ENCODE measurements at places on chromosomes 1 and 21. TPM values are rescaled to one million over a fixed set of nuclear protein-coding genes. Genes with fewer than 3 reads are reported as not detected.

Gene BCL2L15
- not detected for total RNA-seq

Gene SLAMF7
- total RNA-seq, result not detected

Gene LCE1B
- total RNA-seq, result not detected

Gene OR2T35
- not detected for total RNA-seq

Gene PKP1
- not detected for total RNA-seq

Gene FTCD
- not detected for total RNA-seq

Gene S100A5
- not detected for total RNA-seq

Gene TEX38
- not detected for total RNA-seq

Gene CGN
- total RNA-seq, result not detected

Gene MIER1
- total RNA-seq, result 21.6 TPM

Gene DYNLT5
- total RNA-seq, result 6.1 TPM

Gene CA6
- total RNA-seq, result not detected

Gene DUSP10
- 10.1 TPM for total RNA-seq

Gene FAM163A
- not detected for total RNA-seq

Gene USH2A
- total RNA-seq, result not detected

Gene F3
- 26.9 TPM for total RNA-seq

Gene CRTC2
- total RNA-seq, result 10.4 TPM

Gene CD1C
- total RNA-seq, result not detected

Gene SLC6A9
- 5.5 TPM for total RNA-seq

Gene PFDN2
- 36.3 TPM for total RNA-seq

Gene G0S2
- 76.7 TPM for total RNA-seq

Gene OR2AK2
- total RNA-seq, result not detected

Gene NEXN
- total RNA-seq, result 2.9 TPM

Gene INSRR
- total RNA-seq, result not detected

Gene CR1L
- not detected for total RNA-seq

Gene ACTL8
- not detected for total RNA-seq

Gene JTB
- total RNA-seq, result 204 TPM

Gene LRRC3
- total RNA-seq, result 0.29 TPM

Gene CCDC30
- total RNA-seq, result 0.71 TPM

Gene GBP3
- total RNA-seq, result 33.8 TPM

Gene MGST3
- 181 TPM for total RNA-seq

Gene LCE1C
- not detected for total RNA-seq

Gene SLC44A5
- total RNA-seq, result not detected
